ENCODE measurements at places on chromosomes 5 and 9. TPM values are rescaled to one million over a fixed set of nuclear protein-coding genes. Genes with fewer than 3 reads are reported as not detected.

Gene SLC6A19
- not detected for polyA plus RNA-seq

Gene PDE6A
- not detected for polyA plus RNA-seq

Gene MAP1B
- polyA plus RNA-seq, result 41.1 TPM

Gene KCNT1
- not detected for polyA plus RNA-seq

Gene KIF20A
- polyA plus RNA-seq, result 42.0 TPM

DNA sequence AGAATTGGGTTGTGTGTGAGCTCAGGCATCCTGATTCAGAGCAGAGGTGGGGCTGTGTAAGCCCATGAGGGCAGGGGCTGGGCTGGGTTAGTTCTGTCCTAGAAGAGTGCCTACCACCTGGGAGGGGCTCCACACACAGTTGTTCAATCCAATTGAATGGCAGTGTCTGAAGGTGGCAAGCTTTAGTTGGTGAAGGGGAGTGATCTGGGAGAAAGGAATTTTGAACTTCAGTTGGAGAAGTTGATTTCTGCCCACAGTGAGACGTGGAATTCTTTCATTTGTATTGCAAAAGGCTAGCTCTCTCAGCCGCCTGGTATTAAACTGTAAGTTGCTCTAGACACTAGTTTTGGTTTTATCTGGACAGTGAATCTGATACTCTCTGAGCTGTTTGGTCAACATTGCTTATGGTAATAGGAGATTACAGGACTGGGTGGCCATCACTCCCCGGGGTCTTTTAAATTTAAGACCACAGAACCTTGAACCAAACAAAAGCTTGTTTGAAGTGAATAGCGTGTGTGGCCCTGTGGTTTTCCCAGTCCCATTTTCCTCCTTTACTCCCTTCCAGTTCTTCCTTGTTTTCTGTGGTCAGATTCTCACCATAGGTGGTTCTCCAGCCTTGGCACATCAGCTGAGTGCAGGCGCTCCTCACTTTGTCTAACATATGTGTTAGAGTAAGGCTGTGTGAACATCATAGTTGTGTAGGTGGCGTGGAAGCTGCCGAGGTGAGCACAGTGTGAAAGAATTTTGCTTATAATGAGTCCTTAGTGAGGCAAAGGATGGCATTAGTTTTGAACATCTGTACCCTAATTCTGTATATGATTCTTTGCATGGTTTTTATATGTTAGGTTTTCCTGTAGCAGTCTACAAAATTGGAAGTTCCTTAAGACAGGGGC lies 78.0 kb downstream of the ARHGAP26 start:
- DNase-seq, result peak; percentile 31

DNA sequence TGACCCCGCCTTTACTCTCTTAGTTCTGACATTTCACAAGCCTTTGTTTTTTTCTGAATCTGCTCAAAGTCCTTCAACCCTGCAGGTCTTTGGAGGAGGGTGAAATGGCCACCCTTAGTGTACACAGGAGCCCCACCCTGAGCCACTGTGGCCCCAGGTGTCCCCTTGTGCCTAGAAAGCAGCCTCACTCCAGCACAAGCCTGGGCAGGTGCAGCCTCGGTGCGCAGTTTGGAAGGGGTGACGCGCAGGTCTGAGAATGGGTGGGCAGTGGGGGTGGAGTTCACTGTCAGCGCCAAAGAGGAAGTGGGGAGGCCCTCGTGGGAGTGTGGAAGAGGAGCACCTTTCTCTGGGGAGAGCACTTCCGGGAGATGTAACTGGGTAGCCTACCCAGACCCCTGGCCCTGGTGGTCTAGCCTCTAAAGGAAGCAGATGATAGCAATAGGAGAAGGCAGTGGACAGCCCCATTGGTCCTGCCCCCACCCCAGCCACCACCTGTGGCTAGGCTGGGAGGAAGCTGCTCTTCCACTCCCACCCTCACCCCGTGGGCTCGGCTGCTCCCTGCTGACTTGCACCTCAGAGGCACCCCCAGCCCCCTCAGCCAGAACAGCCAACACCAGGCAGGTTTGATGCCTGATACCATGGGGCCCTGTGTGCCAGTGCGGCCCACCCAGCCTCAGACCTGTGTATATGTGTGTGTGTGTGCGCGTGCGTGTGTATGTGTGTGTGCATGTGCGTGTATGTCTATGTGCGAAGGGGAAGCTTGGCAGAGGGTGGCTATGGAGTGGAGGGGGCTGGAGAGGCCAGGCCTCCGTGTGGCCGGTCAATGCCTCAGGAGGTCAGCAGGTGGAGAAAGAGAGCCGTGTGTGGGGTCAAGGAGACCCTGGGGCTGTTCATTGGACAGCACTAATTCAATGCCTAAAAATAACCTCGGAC lies 16.8 kb upstream of the DAB2IP start:
- DNase-seq, result peak; percentile 13

DNA sequence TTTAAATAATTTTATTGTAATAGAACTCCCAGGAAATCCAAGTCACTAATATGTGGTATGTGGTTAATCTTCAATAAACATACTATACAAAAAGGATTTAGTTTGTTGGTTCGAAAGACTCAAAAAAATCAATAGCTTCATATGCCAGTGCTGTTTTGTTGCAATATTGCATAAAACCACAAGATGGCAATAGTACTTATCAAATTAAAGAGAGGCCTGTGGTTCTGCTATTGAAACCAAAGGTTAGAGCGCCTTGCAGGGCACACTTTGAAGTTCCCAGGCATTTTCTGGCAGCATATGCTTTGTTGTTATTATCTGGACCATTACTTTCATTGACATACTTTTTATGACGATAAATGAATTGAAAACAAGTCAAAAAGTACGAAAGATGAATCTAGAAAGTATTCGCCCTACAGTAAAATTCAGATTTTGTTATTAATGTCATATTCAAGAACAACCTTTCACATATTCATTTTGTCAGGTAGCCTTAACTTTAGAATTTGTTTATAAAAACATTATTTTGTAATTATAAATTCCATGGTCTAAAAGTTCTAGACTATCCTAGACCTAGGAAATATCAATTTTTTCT lies 316.3 kb downstream of the MCTP1 start:
- DNase-seq, result peak; percentile 67

DNA sequence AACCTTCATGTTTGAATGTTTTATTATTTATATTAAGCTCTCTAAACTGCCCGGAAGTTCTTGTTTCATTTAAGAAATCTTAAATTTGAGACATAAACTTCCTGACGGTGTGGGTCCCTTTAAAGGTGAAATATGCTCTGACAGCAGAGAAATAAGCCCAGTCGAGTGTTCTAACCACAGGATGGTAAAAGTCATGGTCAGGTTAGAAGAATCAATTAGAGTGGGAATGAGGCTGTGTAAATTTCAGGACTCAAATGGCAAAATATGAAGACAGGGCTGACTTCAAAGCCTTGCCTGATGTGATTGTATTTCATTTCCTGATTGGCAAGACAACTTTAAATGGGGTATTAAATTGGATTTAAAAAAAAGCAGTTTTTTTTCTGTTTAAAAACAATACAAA lies 432.9 kb upstream of the BRINP1 start:
- DNase-seq, result no peak

DNA sequence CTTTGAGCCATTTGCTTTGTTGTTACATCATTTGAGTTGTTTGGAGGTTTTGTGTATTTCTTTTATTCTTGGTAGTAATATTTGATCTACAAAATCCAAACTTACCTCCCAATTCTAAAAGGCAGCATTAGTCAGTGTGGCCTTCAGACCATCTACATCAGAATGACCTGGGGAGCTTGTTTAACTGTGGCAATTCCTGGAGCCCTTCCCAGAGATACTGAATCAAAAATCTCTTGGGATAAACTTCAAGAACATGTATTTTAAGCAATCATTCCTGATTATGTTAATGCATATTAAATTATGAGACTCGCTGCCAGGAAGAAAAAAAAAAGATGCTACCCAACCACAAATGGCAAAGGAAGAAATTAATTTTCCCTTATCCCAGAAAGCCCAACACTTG lies 268.9 kb upstream of the PDE4D start:
- DNase-seq, result no peak

DNA sequence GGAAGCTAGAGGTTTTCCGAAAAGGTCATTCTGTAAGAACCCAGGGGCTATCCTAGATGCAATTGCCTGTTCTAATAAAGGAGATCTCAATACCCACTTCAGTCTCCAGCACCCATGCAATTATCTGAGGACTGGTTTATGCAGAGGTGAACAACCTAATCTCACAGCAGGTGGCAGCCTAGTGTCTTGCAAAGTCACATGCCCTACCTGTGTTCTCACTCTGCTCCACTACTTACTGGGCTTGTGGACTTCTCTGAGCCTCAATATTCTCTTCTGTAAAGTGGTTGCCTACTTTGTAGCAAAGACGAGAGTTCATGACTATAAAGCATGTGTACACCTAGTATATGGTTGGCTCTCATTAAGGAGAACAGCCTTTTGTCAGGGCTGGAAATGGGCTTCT lies 21.0 kb upstream of the ALDH1B1 start:
- DNase-seq, result peak; percentile 27

GRCh38 chr9:99572567-99572966 lies 249.1 kb upstream of the NR4A3 start:
- no peak for DNase-seq

DNA sequence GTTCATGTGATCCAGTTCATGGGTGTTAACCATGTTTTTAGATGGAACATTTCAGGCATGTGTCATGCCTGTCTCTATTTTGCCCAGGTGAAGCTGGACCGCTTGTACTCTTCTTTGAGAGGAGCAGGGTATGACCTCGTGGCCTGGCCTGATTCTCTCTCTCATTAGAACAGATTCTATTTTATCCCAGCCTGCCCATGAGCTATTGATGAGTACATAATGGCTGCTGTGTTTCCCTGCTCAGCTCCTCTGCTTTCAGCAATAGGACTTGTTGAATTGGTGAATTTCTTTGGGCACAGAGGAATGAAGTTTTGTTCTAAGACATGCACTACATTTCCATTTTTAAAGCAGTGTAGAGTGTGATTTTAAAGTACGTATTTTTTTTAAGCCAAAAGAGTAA lies 86.2 kb downstream of the HACD4 start:
- DNase-seq, result no peak

- peak; percentile 64 for DNase-seq
These were observed 204.7 kb downstream of the ARRDC3 start for GRCh38 chr5:91178461-91178860.

- DNase-seq, result no peak
These were observed 163.6 kb downstream of the LRRC70 start for GRCh38 chr5:62742207-62742606.

DNA sequence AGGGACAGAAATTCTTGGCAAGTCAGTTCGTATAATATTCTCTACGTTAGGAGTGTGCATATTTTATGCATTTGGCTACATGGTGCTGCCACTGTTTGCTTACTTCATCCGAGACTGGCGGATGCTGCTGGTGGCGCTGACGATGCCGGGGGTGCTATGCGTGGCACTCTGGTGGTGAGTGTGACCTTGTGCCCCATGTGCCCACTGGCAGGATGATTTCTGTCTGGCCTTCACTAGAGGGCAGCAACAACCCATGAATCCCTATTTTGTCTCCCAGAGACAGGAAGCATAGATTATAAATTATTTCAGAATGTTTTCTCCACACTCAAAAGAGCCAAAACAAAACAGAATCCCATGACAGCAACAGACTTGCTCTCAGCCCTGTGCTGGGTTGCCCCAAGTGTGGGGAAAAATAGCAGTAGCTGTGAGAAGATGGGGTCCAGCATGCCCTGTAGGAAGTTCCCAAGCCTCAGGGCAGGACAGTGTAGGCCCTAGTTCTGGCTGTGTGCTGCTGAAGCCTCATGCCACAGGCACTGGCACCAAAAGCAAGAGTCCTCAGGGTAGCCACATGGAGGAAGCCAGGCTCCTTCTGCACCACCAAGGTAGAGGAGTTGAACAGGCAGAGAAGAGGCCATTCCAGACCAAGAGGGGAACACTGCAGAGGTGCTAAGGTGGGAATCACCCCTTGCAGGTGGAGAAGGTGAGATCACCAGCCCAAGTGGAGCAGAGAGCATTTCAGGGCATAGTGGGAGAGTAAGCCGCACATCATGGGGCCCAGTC lies 16.0 kb downstream of the SLC22A5 start:
- DNase-seq, result peak; percentile 62

- DNase-seq, result no peak
These were observed 109.3 kb downstream of the TARS1 start for GRCh38 chr5:33549982-33550567.

DNA sequence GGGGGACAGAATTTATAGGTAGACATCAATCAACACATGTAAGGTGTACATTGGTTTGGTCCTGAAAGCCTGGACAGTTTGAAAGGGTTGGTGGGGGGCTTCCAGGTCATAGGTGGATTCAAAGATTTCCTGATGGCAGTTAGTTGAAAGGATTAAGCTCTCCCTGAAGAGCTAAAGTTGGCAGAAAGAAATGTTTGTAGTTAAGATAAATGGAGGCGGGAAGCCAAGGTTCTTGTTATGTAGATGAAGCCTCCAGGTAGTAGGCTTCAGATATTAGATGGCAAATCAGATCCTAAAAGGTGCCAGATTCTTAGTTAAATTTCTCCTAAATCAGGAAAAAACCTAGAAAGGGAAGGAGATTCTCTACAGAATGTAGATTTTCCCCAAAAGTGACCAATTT lies 9.0 kb upstream of the LRRTM2 start:
- no peak for DNase-seq

GRCh38 chr9:6268826-6269397 lies 53.3 kb downstream of the IL33 start:
- DNase-seq, result no peak

DNA sequence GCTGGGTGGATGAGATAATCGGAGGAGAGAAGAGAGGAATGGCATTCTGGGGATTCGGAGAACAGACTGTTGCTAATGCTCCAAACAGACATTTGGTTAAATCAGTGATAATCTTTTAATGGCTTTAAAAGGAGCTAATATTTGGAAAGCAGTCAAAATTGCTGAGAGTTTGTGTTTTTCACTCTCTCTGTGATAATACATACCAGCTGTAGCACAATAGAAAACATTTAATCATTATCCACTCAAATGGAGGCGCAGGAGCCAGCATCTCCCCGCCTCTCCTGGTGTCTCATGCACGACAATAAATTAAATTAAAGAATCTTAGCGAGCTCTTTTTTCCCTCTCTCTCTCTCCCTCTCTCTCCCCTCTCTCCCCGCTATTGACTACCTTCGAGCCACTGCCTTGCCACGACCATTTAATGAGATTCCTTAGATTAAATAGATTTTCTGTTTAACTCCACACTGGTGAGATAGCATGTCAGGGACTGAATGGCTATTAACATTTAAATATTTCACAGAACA lies 268.6 kb upstream of the MVB12B start:
- DNase-seq, result no peak

DNA sequence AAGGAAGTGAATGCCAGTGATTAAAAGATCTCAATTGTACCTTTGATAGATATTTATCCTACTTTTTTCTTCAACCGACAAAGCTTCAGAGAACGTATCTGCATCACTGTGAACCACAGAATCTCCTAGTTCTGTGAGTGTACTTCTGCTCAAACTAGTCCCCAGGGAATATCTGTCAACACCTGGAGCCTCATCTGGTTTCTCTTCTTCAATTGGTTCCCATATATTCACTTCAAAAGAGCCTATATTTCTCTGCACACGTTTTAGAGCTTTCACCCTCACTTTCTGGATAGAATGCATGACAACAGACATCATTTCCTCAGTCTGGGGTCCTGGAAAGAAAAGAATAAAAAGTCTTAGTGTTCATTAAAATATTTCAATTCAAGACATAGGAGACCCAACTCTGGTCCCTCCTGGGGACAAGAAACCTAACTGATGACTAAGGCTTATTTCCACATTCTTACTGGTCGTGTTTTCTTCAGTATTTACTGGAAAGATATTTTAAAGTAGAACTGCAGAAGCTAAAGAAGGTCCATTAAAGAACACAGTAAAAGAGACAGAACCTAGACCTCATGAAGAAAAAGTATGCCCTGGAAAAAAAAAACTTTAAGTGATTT lies 64.3 kb downstream of the CPLANE1 start:
- DNase-seq, result no peak
